ENCODE measurements at places on chromosomes 6 and 20.
A peak's percentile ranks its signal among the peaks of the same experiment; 100 is the strongest.

DNA sequence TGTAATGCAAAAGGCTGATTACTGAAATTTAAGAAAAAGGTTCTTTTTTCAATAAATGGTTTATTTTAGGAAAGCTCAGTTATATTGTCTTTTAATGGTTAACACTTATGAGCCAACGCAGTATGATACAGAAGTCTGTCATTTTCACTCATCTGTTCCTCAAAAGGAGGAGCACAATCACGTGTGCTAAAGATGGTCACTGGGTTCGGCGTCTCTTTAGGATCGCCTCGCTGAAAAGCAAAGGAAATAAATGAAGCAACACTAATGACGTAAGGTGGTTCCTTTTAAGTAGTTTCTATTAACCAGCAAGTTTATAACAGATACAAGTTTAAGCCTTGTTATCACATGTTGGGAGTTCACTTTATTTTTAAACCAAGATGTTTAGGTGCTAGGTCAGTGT is 125.7 kb downstream of the MAP3K4 start:
- DNase-seq: no peak

GRCh38 chr6:17392978-17393891 is at the start of gene CAP2:
CAP2 (plus strand) TSS chr6:17393595; CDS start chr6:17421556, 27,961 bp downstream.
- peak; percentile 75 for DNase-seq

DNA sequence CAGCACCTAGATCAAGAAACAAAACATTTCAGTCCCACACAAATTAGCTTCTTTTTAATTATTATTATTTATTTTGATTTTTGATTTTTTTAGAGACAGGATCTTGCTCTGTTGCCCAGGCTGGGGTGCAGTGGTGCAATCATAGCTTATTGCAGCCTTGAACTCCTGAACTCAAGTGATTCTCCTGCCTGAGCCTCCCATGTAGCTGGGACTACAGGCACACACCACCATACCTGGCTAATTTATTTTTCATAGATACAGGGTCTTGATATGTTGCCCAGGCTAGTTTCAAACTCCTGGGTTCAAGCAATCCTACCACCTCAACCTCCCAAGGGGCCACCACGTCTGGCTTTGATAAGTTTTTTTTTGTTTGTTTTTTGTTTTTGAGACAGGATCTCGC is 24.6 kb downstream of the SNAI1 start:
- no peak for DNase-seq

DNA sequence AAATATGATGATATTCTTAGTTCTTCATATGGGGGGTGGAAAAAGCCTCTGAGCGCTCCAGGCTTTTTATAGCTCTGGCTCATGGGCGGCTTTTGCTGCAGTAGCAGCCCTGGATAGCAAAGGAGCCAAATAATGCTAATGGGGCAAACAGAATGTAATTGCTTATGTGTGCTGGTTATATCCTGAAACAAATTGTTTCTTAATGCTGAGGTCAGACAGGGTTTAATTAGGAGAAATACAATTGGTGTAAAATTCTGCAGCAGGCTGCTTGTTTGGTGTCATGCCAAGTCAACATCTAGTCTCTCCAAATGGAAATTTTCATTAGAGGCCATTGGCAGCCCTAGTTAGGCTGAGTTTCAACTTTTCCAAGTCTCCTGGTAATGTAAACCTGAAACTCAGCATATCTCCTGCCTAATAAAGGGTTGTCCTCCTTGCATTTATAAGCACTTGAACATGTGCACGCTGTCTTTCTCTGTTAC is 530.1 kb upstream of the NOX3 start:
- DNase-seq: no peak

GRCh38 chr6:1906609-1907008 is 296.9 kb downstream of the FOXC1 start:
- DNase-seq: no peak

DNA sequence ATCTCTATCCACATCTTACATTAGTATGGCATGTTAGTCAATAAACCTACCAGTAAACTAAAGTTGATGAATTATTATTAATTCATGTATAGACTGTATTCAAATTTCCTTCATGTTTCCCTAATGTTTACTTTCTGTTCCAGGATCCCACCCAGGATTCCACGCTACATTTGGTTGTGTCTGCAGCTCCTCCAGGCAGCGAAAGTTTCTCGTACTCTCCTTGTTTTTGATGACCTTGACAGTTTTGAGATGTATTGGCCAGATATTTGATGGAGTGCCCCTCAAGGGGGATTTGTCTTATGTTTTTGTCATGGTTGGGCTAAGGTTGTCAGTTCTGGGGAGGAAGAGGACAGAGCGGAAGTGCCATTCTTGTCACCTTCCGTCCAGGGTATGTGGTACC is 445.2 kb upstream of the CDH4 start:
- DNase-seq: no peak
